ENCODE measurements at places on chromosomes 6 and 20. TPM values are rescaled to one million over a fixed set of nuclear protein-coding genes. Genes with fewer than 3 reads are reported as not detected.

Gene CALHM4
- polyA plus RNA-seq, result not detected

Gene FUT9
- 0.69 TPM for polyA plus RNA-seq

Gene RIPPLY2
- not detected for polyA plus RNA-seq

DNA sequence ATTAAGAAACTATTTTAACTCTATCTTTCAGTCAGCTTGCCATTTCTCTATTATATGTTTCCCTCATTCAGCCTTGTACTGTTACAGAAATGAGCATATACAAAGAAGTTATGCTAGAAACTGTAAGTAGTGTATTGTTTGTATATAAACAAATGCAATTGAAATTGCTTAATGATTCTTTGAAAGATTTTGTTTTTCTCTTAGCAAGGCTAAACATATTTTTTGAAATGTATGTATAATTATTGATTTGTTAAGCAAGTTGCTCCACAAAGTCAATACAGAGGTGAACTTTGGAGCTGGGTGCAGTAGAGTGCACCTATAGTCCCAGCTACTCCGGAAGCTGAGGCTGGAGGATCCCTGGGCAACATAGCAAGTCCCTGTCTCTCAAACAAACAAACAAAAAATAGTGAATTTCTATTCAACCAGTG, 253.6 kb downstream of the RNGTT start:
- no peaks in the 10 kb centered on the region for H3K27me3 ChIP-seq
- H3K4me3 ChIP-seq, result no peak overlapping the region

DNA sequence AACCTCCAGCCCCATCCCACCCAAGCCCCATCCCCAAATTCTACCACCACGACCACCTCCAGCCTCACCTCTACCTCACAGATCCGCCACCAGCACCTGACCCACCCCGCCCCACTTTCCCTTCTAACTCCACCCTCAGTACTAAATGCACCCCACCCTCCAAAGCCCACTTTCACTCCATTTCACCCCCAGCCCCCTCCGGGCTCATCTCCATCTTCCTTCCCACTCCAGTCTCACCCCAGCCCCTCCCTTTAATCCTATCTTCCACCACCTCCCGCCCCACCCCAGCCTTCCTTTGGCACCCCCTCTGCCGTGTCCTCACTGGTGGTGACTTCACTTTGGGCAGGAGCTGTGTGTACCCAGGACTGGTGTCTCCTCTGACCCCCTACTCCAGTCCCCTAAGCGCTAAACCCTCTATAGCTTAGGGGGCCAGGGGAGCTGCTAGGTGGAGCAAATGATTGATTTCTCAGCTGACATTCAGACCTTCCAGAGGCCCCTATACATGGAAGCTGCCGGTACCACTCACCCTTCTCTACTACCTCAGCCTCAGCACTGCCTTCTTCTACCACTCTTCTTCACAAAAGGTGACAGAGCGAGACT, 2.8 kb upstream of the NSFL1C start:
- H3K27ac ChIP-seq, result no peak overlapping the region
- no peaks in the 10 kb centered on the region for H3K27me3 ChIP-seq
- peaks cover 80% of the 10 kb centered on the region for H3K4me1 ChIP-seq
- no peaks in the 10 kb centered on the region for H3K36me3 ChIP-seq
- DNase-seq, result no peak
- no peak overlapping the region for H3K4me3 ChIP-seq

DNA sequence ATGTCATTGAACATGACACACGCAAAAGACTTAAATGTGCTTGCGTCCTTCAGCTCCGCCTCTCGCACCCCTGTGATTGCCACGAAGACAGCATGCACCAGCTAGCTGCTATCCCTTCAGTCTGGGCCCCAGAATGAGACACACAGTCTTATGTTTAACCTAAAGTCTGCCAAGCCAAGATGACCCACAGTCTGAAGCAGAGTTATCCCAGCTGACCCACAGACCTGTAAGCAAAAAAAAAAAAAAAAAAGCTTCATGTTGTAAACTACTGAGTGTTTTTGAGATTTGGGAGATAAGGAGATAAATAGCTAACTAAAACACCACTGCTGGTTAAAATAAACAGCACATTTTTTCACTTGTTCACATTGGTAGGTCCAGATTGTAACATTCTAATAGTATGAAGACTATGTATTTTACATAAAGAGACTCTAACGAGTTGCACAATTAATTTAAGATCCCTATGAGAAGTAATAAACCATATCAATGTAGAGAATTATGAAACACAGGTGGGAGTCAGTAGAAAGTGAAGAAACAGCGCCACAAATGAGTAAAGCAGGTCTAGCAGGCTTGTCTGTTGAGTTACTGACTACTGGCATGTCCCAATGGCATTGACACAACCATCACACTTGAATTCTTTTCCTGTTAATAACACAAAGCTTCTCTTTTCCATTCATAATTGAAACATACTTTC, 47.4 kb upstream of the CCDC28A start:
- no peak overlapping the region for H3K27ac ChIP-seq
- peaks cover 3% of the 10 kb centered on the region for H3K4me1 ChIP-seq
- no peaks in the 10 kb centered on the region for H3K36me3 ChIP-seq
- DNase-seq, result no peak
- H3K27me3 ChIP-seq, result no peaks in the 10 kb centered on the region
- no peak overlapping the region for H3K4me3 ChIP-seq

- no peaks in the 10 kb centered on the region for H3K36me3 ChIP-seq
- no peaks in the 10 kb centered on the region for H3K4me1 ChIP-seq
- H3K27me3 ChIP-seq, result no peaks in the 10 kb centered on the region
- no peak overlapping the region for H3K4me3 ChIP-seq
- no peak for DNase-seq
Observed at GRCh38 chr6:54992789-54993188, 146.2 kb downstream of the FAM83B start.
